ENCODE measurements at places on chromosomes 12 and 14. TPM values are rescaled to one million over a fixed set of nuclear protein-coding genes. Genes with fewer than 3 reads are reported as not detected.

Gene CIROP
- not detected for total RNA-seq

Gene PROX2
- total RNA-seq: not detected

Gene KRT85
- total RNA-seq: not detected

Gene TESPA1
- total RNA-seq: not detected

Gene EFS
- 4.6 TPM for total RNA-seq

Gene KRT78
- total RNA-seq: not detected

Gene ZNF605
- 7.1 TPM for total RNA-seq

Gene PRH1
- 18.3 TPM for total RNA-seq

Gene ART4
- total RNA-seq: 7.9 TPM

Gene PIWIL1
- not detected for total RNA-seq

Gene CATSPERB
- not detected for total RNA-seq

Gene SPIC
- not detected for total RNA-seq

Gene PLEK2
- total RNA-seq: 42.0 TPM

Gene VRTN
- total RNA-seq: not detected

Gene EML5
- under 0.01 TPM for total RNA-seq

Gene RPGRIP1
- not detected for total RNA-seq

Gene PPP4R3A
- 73.0 TPM for total RNA-seq

Gene NYNRIN
- total RNA-seq: 6.8 TPM

Gene OR4K15
- not detected for total RNA-seq

Gene PTPN6
- total RNA-seq: not detected
